NCI-H1930 (cell line): ENCODE measurements at places on chromosomes 4 and X.

GRCh38 chrX:46278572-46278971 lies 266.6 kb downstream of the ZNF674 start:
- no peak for DNase-seq

DNA sequence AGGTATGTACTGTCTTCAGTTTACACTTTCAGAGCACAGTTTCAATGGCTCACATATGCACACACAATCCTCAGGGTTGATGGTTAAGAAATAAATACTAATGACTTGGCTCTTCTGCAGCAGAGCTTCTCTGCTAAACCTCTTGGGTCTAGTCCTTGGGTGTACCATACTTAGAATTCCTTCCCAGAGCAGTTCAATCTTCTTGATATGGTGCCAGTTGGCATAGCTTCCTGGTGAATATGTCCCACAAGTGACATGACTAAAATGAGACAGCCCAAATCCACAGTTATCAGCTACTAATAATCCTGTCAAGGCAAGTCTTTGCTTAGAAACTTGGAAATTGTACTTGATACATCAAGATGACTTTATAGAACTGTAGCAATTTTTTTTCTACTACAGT lies 654.4 kb downstream of the IQCM start:
- no peak for DNase-seq

- DNase-seq: no peak
These were observed 56.9 kb upstream of the CXCL8 start for GRCh38 chr4:73683456-73683855.

GRCh38 chr4:157514711-157515110 lies 294.2 kb downstream of the GRIA2 start:
- no peak for DNase-seq

DNA sequence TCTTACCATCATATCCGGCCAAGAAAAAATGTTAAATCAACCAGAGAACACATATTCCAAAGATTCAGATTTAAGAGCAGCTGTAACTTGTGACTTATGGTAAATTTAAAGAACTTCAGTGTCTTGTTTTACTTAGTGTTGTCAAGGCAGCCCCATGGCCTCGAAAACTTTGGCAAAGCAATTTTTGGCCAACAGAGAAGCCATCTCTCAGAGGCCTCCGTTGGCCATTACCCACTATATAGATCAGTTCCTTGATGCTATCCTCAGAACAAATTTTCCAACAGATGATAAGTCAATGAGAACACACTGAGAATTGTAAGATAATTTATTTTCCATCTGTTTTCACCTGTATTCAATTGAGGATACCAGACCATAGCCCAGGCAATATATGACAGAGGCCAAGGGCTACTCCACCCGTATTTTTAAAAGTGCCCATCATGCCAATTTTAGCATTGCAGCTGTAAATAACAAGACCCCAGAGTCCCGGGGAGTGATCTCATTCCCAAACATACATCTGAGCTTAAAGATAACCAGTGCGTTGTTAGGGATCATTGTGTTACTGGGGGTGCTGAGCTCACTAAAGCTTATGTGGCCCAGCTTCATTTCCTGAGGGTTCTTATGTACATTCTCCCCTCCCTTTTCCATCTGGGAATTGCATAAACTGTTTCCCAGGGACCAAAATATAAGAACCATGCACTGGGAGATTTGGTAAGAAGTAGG lies 50.0 kb upstream of the PDHA1 start:
- no peak for DNase-seq
